ENCODE measurements at places on chromosomes 12 and 14.

DNA sequence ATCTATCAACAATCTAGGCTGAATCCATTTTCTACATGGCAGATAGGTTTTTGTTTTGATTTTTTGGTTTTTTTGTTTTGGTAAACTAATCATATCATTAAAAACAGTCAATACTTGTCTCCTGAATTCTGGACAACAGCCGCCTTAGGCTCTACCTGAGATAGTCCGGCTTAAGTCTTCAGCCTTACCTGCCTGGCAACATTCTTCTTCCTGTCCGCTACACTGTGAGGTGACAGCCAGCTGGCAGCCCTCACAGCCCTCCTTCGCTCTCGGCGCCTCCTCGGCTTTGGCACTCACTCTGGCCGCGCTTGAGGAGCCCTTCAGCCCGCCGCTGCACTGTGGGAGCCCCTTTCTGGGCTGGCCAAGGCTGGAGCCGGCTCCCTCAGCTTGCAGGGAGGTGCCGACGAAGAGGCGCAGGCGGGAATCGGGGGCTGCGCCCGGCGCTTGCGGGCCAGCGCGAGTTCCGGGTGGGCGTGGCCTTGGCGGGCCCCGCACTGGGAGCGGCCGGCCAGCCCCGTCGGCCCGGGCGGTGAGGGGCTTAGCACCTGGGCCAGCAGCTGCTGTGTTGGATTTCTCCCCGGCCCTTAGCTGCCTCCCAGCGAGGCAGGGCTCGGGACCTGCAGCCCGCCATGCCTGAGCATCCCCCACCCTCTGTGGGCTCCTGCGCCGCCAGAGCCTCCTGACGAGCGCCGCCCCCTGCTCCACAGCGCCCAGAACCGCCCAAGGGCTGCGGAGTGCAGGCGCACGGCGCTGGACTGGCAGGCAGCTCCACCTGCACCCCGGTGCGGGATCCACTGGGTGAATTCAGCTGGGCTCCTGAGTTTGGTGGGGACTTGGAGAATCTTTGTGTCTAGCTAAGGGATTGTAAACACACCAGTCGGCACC is 49.0 kb downstream of the MDGA2 start:
- DNase-seq: no peak

DNA sequence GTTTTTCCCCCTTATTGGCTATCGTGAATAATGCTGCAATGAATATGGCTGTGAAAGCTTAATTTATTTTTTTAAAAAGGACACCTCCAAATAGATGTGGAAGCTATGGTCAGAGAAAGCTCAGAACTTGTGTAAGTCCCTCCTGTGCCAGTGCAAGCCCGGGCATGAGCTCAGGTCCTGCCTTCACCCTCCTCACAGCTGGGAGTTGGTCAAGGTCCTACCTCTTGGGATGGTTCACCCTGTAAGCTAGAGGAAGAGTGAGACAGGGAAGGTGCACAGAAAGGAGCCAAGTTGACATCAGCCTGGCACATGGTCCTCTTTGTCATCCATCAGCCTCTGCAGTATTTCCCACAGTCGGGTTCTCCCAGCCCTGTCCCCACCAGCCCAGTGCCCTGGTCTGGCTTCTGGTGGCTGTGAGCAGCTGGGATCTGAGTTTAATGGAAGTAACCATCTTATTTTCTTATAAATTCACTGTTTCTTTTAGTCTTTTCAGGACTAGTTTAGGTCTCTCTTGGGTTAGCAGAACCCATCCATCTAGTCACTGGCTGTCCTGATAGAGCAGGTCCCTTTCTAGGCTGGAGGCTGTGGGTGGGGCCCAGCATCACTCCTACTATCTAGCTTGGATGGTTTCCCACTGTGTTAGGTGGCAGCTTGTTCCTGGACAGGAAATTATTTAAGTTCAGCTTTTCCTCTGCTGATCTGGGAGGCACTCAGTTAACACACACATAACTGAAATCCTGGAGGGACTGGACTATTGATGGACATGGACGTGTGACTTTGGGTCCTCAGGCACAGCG is 11.8 kb upstream of the PLEKHG3 start:
- DNase-seq: no peak

GRCh38 chr12:70052931-70053497 is 190.2 kb upstream of the CNOT2 start:
- no peak for DNase-seq

DNA sequence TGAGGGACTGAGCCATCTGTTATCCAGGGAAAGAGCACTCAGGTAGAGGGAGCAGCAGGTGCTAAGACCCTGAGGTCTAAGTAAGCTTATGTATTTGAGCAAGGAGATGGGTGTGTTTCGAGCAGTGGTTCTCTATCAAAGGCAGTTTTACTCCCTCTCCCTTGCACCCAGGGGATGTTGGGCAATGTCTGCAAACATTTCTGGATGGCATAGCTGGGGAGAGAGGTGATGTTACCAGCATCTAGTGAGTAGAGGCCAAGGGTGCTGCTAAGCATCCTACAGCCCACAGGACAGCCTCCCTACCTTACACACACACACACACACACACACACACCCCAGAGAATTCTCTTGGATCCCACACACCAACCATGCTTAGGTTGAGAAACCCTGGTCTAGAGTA is 221.0 kb upstream of the PWP1 start:
- DNase-seq: no peak

DNA sequence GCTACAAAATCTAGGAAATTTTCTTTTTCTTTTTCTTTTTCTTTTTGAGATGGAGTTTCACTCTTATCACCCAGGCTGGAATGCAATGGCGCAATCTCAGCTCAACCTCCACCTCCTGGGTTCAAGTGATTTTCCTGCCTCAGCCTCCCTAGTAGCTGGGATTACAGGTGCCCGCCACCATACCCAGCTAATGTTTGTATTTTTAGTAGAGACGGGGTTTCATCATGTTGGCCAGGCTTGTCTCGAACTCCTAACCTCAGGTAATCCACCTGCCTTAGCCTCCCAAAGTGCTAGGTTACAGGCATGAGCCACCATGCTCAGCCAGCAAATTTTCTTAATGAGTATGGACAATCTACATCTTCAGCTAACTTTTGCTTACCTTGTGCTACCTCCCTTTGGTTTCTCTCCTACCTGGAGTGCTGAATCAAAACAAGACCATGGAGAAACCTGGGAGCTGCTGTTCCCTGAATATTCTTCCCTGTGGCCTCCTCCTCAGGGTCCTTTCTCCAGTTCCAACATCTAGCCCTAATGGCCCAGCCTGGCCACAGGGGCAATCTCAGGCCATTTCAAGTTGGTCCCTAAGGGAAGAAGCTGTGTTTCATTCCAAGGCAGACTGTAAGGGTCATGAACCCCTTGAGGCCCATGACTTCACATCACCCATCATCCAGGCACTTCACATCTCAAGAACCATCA is 74.6 kb upstream of the EGLN3 start:
- no peak for DNase-seq

- DNase-seq: no peak
Measured at GRCh38 chr14:46322730-46323403, 328.7 kb downstream of the RPL10L start.

DNA sequence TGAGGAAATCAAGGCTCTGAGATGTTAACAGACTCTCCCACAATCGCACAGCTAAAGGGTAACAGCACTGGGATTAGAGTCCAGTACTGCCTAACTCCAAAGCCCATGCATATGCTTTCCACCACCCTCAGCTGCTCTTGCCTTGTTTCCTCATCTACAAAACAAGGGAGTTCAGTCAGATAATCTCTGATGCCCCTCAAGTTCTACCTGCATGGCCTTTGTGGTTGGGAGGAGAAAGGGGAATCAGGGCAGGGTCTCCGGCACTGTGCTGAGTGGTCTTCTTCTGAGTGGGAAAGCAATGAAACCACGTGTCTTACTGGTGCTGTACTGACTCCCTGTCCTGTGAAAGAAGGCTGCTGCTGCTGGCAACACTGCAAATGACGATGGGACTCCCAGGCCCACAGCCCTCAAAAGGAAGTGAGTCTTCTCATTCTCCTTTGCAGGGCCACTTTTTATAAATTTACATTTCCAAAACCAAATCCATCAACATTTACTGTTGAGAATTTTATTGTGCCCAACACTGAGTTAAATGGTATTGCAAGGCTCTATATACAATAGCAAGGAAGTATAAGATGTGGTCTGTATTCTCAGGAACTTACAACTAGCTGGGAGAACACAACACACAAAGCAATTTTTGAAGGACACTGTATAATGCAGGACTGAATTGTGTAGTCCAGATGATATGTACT is 19.7 kb upstream of the DUSP16 start:
- DNase-seq: no peak

DNA sequence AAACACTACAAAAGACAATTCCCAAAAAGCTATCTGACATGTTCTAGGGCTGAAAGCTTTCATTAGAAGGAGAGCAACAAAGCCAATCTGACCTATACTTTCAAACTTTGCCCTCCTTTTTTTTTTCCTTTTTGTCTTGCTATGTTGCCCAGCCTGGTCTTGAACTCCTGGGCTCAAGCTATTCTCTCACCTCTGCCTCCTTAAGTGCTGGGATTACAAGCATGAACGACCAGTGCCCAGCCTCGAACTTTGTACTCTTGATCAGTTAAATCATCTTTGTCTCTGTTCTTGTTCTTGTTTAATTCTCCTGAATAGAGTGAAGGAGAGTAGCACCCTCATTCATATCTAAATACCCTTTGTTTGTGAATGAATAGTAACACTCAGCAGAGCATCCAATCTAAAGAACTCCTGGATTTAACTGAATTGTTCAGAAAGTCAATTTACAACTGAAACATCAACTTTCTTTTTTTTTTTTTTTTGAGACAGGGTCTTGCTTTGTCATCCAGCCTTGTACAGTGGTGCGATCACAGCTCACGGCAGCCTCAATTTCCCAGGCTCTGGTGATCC is 22.1 kb downstream of the ERP29 start:
- no peak for DNase-seq

GRCh38 chr14:90419200-90419599 is 22.4 kb downstream of the CALM1 start:
- DNase-seq: no peak

DNA sequence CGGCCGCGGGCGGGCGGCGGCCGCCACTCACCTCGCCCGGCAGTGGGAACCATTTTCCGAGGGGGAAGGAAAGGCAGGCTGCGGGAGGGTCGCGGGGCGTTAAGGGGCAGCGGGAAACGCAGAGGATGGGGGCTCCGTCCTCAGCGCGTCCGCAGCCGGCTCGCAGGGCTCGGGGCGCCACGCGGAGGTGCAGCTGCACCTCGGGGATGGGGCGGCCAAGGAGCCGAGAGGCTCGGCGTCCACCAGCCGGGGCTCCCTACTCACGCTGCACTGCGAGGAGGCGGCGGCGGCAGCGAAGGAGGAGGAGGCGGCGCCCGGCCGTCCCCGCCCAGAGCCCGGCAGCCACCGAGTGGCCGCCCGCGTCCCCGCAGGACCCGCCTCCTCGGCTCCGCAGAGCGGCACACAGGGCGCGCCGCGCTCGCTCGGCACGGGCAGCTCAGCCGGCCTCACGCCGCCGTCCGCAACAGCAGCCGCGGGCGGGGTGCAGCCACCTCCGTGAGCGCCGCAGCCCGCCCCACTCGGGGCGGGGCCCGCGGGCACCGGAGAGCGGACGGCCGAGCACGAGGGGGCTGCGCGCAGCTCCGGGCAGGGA is at the start of gene ATP2B1:
TSS of gene ATP2B1 (minus strand) at position 274 of the 592 bp plus-strand sequence. CDS start 52,952 bp downstream, outside the sequence.
- peak; percentile 65 for DNase-seq

DNA sequence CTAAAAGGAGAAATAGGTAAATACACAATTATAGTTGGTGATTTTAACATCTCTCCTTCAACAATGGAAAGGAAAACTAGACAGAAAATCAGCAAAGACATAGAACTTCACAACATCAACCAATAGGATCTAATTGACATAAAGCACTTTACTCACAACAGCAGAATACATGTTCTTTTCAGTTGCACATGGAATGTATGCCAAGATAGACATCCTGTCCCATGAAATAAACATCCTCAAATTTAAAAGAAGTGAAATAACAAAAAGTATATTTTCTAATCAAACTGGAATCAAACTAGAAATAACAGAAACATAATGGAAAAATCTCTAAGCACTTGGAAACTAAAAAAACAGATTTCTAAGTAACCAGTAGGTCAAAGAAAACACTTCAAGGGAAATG is 296.2 kb upstream of the RGS6 start:
- DNase-seq: no peak

- no peak for DNase-seq
Measured at GRCh38 chr12:28234444-28234843, 44.2 kb downstream of the CCDC91 start.

- DNase-seq: no peak
Measured at GRCh38 chr12:72448089-72448488, 175.9 kb downstream of the TRHDE start.

DNA sequence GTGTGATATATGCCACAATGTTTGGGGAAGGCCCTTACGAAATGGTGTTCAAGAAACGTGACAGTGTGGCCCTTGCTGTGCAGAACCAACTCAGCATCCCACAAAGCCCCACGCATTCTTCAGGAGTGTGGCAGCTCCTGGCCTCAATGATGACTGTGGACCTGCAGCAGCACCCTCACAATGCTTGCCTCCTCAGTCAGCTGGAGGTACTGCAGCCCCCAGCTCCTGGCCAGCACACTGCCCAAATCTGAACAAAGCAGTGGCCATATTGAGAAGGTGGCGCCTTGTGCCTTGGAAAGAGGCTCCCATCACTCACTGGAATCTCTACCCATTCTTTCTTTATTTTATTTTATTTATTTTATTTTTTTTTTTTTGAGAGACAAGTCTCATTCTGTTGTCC is 10.4 kb downstream of the POLE2 start:
- DNase-seq: no peak

DNA sequence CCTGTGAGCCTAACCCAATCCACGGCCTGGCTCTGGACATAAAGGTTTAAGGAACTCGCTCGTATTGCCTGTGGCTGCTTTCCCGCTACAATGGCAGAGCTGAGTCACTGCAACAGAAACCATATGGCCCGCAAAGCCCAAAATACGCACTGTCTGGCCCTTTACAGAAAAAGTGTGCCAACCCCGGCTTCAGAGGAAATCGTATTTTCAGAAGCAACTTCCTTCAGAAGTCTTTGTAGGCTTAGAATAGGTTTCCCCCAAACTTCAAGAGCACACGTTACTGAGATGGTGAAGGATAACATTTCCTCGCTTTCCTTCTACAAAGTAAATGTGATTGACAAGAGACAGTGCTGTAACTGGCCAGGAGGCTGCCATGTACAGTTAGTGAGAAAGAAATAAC is 34.8 kb upstream of the TESC start:
- DNase-seq: no peak

- no peak for DNase-seq
Measured at GRCh38 chr12:10557766-10558165, 52.1 kb downstream of the EIF2S3B start.

DNA sequence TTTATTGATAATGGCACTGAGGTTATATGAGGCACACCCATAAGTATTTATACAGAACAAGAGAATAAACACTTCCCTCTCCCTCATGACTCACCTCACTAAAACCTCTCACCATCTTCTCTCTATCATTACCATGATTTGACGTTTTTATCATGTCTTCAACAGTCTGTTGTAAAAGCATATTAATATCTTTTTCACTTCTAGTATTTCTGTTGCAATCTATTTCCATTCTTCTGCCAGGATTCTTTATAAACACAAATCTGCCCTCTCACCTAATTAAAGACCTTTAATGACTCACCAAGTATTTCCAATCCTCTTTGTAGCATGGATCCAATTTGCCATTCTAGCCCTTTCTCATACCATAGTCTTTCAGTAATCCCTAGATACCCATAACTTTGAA is 527.7 kb downstream of the SLC16A7 start:
- DNase-seq: no peak

- no peak for DNase-seq
Measured at GRCh38 chr12:84911271-84912197, 1.1 kb downstream of the SLC6A15 start.

- no peak for DNase-seq
Measured at GRCh38 chr12:114238808-114239207, 167.1 kb downstream of the TBX5 start.

Data from stimulated activated CD8-positive, alpha-beta memory T cell treated with anti-CD3 and anti-CD28 coated beads, Interleukin-15, amount 100 ng/mL, for 24 hours (primary cell).